ENCODE measurements at places on chromosomes 16 and 17. TPM values are rescaled to one million over a fixed set of nuclear protein-coding genes. Genes with fewer than 3 reads are reported as not detected.
A peak's percentile ranks its signal among the peaks of the same experiment; 100 is the strongest.

DNA sequence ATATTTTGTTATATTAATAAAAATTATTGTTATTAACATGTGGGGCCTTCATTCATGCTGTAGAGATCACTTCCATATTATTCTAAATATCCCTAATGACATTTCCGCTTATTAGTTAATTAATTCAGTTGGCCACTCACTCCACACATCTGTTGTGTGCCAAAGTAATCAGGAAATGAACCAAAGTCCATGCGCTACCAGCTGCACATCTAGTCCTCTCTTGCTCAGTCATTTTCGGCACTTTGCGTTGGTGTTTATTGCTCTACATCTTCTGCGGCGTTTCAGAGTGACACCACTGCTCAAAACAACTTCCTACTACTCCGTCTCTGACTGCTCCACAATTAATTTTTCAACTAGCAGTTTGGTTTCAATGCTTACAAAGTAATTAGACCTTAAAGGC, 101.4 kb upstream of the ZFHX3 start:
- no peak for DNase-seq

ORAI3 gene
- 46.4 TPM for total RNA-seq

DNA sequence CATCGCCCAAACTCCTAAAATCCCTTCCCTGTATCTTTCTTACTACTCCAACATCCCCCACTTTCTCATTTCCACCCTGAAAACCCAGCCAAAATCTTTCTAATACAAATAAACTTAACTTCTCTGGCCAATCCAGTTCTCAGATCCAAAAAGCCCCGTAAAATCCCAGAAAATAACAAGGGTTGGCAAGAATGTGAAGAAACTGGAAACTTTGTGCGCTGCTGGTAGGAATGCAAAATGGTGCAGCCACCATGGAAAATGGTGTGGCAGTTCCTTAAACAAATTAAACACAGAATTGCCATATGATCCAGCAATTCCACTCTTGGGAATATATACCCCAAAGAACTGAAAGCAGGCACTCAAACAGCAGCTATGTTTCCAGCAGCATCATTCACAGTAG, 24.1 kb downstream of the LRRC75A start:
- DNase-seq: no peak

DNA sequence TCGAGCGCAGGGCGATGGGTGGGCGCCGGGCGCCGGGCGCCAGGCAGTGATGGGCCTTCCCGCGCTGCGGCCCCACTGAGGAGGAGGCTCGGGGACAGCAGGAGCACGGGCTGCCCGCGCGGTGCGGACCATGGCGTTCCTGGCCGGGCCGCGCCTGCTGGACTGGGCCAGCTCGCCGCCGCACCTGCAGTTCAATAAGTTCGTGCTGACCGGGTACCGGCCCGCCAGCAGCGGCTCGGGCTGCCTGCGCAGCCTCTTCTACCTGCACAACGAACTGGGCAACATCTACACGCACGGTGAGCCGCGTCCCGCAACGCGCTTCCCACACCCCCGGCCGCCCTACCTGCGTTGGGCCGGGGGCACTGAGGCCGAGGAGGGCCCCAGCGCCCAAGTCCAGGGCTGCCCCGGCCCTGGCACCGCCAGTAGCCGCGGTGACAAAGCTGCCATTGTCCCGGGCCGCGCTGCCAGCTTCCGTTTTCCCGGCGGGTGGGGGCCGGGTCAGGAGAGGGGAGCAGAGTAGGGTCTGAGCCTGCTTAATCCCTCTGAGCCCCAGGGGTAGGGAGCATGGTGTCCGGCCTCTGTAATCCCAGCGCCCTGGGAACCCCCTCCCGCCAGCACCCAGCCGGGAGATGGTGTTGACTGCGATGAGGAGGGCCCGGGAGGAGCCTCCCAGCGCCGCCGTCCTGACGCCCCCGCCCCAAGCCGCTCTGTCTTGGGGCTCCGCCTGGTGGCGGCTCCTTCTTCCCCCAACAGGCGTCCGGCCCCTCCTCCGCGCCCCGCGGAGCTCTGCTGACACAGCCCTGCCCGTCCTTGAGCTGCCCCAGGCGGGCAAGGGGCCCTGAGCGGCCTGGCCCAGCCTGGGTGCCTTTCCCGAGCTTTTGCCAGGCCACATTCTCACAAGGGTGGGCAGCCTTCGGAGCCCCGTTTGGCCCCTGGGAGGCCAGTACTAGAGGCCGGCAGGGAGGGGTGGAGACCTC, 685 bp downstream of the PAQR4 start:
- peak; percentile 70 for DNase-seq

FOXJ1 gene
- total RNA-seq: not detected

DNA sequence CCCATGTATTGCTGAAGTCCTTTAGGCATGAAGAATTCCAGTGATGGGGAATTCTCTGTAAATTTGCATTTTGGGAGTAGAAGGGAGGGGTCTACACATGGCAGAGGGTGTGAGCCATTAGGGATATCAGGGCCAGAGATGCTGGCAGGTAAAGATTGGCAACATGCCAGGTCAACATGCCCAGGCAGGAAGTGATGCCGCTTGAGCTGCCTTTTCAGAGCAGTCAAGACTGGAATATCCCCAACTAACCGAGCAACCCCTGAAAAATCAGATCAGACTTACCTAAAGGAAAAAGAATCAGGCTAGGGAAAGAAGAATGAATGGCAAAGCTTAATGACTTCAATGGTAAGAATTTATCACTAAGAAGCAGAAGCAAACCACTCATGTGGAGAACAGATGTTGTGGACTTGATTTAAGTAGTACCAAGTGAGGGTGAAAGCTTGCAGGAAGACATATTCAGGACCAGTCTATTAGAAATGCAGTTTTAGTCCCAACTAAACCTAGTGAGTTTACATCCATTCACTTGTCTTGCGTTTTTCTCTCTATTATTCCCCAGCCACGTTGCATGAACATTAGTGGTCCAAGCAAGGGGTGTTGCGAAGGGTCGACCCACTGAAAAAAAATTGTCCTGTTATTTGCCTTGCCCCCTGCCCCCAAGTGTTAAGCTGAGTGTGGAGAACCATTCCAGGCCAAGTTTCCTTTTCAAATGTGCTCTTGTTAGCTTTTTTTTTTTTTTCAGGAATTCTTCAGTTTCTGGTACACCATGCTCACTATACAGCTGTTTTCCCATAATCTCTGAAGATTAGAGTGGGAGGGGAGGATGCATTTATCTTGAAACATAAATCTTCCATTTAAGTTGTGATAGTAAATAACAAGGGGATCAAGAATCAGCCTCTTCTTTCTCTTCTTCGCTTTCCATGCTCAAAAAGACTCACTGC, 105.2 kb downstream of the ABCA8 start:
- no peak for DNase-seq

DNA sequence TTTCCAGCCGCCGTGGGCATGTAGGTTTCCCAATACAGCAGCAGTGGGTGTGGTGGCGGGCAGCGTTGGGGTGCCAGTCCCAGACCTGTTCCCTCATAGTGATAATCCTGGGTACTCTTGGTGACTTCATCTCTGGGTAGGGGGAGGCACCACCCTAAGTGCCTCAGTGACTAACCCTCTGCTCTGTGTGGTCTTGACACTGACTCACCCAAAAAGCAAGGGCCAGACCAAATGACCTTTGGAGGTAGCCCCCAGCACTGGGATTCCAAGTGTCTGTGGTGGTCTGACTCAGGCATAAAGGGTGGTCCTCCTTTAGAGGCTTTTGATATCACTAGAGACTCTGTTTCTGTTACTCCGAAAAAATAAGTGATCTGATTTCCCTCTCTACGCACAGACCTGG, 908 bp downstream of the CALB2 start:
- no peak for DNase-seq

DNA sequence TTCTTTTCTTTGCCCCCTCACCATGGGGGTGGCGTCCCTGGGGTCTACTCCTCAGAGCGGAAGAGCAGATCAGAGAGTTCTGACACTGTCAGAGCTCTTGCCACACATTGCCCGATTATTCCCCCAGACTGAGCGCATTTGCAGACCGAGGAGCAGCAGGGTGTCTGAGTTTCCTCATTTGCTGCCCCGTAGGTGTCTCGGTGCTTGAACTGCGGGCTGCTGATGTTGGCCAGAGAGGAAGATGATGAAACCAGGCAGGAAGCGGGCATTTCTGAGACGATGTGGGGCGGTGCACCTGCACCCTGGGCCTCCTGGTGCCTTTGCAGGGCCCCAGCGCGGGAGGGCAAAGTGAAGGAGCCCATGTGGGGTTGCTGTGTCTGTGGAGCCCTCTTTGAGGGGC, 55.2 kb downstream of the ARSG start:
- DNase-seq: no peak

DNA sequence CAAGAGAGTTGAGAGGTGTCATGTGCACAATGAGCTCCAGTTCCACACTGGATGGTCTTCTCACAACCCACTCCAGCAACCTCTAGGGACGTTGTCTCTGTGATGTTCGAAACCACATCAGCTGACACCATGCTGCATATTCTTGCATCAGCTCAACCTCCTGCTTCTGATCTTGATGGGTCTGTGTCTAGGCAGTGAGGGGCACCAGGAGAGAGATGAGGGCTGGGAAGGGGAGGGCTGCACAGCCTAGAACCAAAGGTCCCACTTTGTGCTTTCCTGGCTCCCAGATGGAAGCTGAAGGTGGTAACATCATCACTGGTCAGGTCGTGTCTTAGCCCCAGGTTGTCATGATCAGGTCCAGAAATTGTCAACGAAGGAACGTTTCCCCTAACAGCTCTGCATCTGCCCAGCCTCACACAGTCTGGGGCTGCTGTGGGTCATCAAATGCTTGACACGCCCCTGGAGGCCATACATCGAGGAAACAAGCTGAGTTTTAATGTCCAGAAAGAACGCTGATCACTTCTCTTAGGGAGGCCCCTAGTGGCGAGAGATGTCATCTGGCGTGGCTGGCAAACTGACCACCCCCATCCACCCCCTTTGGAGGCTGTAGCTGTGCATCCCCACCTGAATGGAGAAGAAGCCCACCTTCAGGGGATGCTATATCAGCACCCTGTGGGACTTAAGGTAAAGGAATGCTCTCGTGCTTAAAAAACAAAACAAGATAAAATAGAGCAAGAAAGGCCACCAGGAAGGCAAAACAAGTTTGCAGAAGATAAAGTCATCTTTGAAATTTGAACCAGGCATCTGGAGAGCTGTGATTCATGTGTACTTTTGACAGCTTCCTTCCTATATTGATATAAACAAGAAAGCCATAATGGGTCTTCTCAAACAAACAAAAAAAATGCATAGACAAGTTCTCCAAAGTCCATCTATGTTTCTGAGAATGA, 58.3 kb downstream of the WIPI1 start:
- DNase-seq: peak; percentile 81
